CD4-positive, alpha-beta T cell treated with Interleukin-21 for 1 hour (primary cell): ENCODE measurements at places on chromosomes 2 and 18.

DNA sequence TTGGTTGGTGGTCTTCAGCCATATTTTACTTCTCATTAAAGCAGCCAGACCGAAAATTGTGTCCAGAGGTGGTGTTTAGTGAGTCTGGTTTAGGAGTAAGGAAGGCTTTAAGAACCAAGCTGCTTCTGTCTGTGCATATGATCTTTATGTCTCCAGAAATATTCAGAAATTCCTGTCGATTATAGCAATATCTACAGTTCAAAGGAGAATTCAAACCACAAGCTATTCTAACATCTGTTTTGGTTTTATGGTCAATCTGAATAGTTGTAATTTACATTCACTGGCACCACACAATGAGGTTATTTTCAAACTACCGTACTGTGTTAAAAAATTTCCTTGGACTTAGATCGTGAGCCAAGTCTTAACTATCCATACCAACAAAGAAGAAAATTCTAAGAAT lies 11.3 kb downstream of the UPP2 start:
- DNase-seq: no peak

GRCh38 chr2:206084870-206085741 lies 868 bp downstream of the INO80D start:
- DNase-seq: peak; percentile 56

- DNase-seq: peak; percentile 26
Observed at GRCh38 chr2:216059233-216059834, 22.3 kb downstream of the PECR start.

DNA sequence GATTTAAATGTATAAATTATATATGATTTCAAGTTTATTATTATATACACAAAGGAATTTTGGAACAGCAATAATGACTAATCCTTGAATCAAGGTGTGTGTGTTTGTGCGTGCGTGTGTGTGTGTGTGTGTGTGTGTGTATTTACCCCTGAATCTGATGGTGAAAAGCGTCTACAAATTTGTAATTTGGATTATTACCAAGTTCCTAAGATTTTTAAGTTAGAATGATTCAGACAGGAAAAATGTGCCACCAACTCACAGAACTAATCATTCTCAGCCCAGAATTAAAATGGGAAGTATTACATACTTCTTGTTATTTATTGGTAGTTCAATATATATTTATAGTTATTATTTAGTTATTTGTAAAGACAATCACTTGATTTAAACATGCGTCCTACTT lies 12.3 kb downstream of the CALCRL start:
- DNase-seq: no peak

DNA sequence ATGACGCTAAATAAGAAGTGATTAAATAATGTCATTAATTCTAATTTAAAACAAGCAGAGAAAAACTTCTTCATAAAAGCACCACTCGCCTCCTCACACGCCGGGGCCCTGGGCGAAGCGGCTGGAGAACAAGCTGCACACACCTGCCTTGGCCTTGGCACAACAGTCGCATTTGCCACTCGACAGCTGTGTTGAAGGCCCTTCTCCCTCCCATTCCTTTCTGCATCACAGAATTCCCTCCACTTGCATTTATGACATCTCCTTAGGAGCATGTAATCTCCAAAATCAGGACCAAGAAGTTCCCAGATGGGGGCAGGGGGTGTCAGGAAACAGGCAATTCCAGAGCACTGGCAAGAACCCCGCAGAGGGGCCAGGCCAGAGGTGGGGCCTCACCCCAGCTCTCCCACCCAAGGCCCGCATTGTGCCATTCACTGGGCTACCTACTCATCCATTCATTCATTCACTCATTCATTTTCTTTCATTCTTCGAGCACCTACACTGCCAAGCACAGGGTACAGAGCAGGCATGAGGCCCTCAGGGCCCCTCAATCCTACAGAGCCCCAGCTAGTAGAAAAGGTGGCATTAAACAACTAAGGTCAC lies 6.4 kb downstream of the HDAC4 start:
- DNase-seq: no peak

- no peak for DNase-seq
Observed at GRCh38 chr2:169714699-169715098, 18.9 kb upstream of the KLHL23 start.

DNA sequence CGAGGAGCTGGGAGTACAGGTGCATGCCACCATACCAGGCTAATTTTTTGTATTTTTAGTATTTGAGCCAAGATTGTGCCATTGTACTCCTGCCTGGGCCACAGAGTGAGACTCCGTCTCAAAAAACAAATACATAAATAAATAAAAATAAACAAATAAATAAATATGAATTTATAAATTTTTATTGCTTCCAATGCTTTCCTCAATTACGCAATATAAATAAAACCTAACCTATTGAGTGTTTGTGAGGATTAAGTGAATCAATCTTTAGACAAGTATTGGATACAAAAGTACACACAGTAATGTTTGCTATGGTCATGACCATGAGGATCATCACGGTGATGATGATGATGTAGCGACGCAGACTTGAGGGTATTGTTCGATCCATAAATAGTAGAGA lies 257.4 kb downstream of the ASXL3 start:
- DNase-seq: no peak

GRCh38 chr2:117825437-117825836 lies 10.9 kb downstream of the DDX18 start:
- DNase-seq: no peak
